Activated naive CD8-positive, alpha-beta T cell treated with anti-CD3 and anti-CD28 coated beads, Interleukin-2, amount 50 U/mL, for 24 hours (primary cell): ENCODE measurements at places on chromosomes 1 and 21.
A peak's percentile ranks its signal among the peaks of the same experiment; 100 is the strongest.

DNA sequence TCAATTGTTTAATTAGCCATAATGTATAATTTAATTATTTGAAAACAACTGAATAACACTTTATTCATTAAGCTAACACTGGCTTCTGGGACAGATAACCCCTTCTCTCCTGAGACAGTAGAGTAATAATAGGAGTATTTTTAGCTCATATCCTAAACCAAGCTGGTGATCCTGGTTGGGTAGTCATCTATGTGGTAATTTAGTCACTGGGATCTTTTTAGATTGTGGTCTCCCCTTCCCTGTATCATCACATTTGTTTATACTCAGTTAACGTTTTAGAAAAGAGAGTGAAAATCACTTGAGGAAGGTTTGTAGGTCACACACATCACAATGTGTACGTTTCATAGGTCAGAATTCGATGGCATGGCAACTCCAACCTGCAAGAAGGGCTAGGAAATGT, 1356.6 kb upstream of the ADGRL2 start:
- no peaks in the 10 kb centered on the region for H3K4me1 ChIP-seq
- no peaks in the 10 kb centered on the region for H3K36me3 ChIP-seq
- no peaks in the 10 kb centered on the region for H3K27me3 ChIP-seq
- no peak overlapping the region for H3K4me3 ChIP-seq
- H3K27ac ChIP-seq = no peak overlapping the region

- peak; percentile 60 for DNase-seq
- H3K4me3 ChIP-seq = no peak overlapping the region
- H3K36me3 ChIP-seq = no peaks in the 10 kb centered on the region
- peaks cover 7% of the 10 kb centered on the region for H3K27me3 ChIP-seq
- no peaks in the 10 kb centered on the region for H3K4me1 ChIP-seq
These were observed 20.6 kb upstream of the TTC34 start for GRCh38 chr1:2821966-2822620.

- no peaks in the 10 kb centered on the region for H3K4me1 ChIP-seq
- DNase-seq = no peak
- no peak overlapping the region for H3K4me3 ChIP-seq
- peaks cover 2% of the 10 kb centered on the region for H3K27me3 ChIP-seq
- H3K27ac ChIP-seq = no peak overlapping the region
These were observed 131.2 kb downstream of the PLXNA2 start for GRCh38 chr1:208113011-208113410.

- H3K27ac ChIP-seq = no peak overlapping the region
- H3K4me3 ChIP-seq = no peak overlapping the region
- peaks cover 16% of the 10 kb centered on the region for H3K27me3 ChIP-seq
These were observed 8.8 kb downstream of the PCP4L1 start for GRCh38 chr1:161267321-161267720.

DNA sequence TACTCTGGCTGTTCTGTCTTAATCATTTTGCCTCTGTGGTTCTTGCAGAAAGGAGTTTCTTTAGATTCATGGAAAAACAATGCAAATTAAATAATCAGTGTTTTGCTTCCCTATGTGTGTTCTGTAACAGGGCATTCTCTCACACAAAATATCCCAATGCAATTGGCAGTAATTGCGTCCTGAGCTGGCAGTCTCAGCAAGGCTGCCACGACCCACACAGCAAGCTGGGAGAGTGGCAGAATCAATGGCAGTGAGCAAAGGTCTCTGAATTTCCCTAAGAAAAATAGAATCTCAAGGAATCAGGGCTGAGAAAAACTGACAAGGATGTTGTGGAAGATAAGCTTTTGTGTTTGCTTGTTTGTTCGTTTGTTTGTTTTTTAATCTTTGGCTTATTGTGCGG, 198.1 kb upstream of the ST6GALNAC5 start:
- H3K27ac ChIP-seq = no peak overlapping the region
- no peak overlapping the region for H3K4me3 ChIP-seq
- no peak for DNase-seq

GRCh38 chr1:200319148-200319547, 90.7 kb downstream of the ZNF281 start:
- DNase-seq = no peak
- no peaks in the 10 kb centered on the region for H3K36me3 ChIP-seq
- H3K4me3 ChIP-seq = no peak overlapping the region
- no peaks in the 10 kb centered on the region for H3K4me1 ChIP-seq
- no peak overlapping the region for H3K27ac ChIP-seq
- H3K27me3 ChIP-seq = peaks cover 8% of the 10 kb centered on the region

DNA sequence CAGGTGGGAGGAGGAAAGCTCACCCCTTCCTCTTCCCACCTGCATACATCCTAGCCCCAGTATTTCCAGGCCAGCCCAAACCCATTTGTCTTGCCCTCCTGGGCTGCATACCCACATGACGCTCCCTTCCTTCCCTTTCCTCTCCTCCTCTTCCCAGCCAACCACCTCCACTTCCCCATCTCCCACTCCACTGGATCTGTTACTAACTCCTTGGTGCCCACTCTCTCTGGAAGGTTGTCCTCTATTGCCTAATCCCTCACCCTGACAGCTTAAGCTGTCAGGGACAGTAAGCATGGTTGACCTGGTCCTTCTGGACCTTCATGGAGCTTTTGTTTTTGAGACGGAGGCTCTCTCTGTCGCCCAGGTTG, 23.0 kb upstream of the SYNC start:
- H3K4me1 ChIP-seq = peaks cover 10% of the 10 kb centered on the region
- no peak for DNase-seq
- H3K36me3 ChIP-seq = no peaks in the 10 kb centered on the region

DNA sequence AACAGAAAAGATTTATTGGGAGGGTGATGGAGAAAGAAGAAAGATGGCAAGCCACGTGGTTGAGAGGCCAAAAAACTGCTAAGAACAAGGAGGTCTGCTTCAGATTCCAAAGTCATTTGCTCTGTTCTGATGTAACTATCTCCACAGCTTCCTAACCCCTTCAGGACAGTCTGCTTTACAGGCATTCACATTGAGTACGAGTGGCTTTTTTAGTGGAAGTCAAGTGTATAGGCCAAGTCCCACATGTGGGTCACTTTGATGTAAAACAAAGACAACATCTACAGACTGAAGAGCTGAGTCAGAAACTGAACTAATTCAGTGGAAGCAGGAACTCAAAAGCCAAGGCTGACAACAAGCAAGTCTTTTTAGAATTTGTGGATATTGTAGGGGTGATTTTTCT, 128.7 kb upstream of the F3 start:
- no peak overlapping the region for H3K27ac ChIP-seq
- no peak overlapping the region for H3K4me3 ChIP-seq
- H3K27me3 ChIP-seq = peaks cover 2% of the 10 kb centered on the region
- DNase-seq = no peak
- no peaks in the 10 kb centered on the region for H3K36me3 ChIP-seq

DNA sequence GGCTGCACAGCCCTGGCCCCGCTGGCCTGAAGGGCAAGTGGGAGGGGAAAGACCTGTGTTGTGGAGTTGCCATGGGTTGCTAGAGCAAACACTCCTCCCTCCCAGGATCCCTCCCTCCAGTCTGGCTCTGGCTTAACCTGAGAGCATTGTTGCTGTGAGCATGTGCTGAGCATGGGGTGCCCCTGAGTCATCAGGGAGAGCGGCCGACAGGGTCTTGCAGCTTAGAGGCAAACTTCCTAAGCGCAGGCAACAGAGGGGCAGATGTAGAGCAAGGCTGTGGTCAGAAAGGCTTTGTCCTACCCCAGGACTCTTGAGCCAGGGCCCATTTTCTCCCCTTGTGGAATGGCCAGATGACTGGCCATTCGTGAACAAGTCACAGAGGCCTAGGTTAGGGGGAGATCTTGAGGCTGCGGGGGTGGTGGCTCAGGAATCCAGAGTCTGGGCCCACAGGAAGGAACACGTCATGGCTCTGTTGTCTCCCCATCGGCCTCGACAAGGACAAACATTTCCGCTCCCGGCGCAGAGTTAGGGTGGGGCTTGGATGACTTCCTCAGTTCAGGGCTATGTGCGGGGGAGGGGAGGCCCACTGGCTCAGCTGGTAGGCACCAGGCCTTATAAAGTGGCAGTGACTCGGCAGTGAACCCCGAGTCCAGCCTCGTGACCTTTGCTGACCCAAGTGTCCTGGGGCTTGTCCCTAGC, 362 bp upstream of the DYNLT4 start:
- peak overlapping the region; percentile 82 for H3K4me3 ChIP-seq
- no peaks in the 10 kb centered on the region for H3K27me3 ChIP-seq
- peak; percentile 92 for DNase-seq

DNA sequence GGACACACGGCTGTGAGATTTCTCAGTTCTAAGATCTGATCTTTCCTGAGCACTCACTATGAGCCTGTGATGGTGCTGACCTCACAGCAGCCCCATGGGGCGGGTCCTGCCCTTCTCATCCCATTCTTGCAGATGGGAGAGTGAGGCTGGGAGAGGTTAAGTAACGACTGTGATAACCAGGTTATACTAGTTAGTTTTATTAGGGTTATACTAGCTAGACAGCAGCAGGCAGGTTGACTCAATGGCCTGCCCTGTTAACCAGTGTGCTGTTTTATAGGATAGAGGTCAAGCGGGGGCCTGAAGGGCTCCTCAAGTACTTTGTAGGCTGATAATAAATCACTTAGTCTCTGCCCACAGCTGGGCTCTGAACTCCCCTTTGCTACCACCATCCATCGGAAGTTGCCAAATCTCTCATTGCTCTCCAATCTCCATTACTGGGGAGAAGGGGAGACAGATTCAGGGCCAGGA, 4.8 kb downstream of the CNTN2 start:
- no peaks in the 10 kb centered on the region for H3K4me1 ChIP-seq
- no peak for DNase-seq
- peaks cover 23% of the 10 kb centered on the region for H3K27me3 ChIP-seq
- no peaks in the 10 kb centered on the region for H3K36me3 ChIP-seq
- H3K27ac ChIP-seq = no peak overlapping the region

GRCh38 chr1:200774735-200775444, 36.2 kb downstream of the CAMSAP2 start:
- peaks cover 3% of the 10 kb centered on the region for H3K4me1 ChIP-seq
- H3K36me3 ChIP-seq = peaks cover under 1% of the 10 kb centered on the region
- no peak for DNase-seq
- H3K27me3 ChIP-seq = no peaks in the 10 kb centered on the region

DNA sequence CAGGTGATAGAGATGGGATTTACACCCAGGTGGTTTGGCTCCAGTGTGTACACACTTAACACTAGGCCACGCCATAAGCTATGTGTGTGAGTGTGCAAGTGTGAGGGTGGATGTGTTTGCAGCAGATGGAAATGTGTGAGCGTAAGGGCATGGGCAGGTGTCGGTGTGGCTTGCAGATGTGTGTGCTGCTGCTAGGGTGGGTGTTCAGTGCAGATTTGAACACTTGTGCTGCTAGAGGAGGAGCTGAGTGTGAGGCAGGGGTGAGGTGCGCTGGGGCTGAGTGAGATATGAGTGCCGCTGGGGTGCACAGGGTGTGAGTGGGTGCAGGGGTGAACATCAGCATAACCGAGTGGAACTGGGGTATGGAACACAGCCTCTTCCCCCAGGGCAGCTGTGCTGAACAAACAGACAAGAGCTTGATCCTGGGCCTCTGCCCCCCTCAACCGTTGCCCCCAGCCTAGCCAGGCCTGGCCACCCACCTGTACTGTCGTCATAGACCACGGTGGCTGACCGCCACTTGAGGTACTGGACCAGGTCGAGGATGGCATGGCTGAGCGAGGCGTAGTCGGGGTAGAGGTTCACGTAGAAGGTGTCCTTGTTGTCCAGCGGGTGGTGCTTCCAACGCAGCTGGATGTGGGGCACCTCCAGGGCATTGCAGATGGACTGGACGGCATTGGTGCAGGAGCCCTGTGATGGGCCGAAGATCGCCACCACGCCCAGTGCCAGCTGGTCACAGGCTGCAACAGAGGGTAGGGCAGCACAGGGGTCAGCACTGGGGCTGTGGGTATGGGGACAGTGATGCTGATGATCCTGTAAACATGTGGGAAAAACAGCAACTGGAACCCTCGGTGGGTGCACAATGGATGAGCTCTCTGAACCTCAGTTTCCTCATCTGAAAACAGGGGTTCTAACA, 153.9 kb downstream of the GRIK3 start:
- no peaks in the 10 kb centered on the region for H3K36me3 ChIP-seq
- H3K27ac ChIP-seq = no peak overlapping the region
- H3K4me3 ChIP-seq = no peak overlapping the region
- H3K4me1 ChIP-seq = no peaks in the 10 kb centered on the region
- peaks cover 10% of the 10 kb centered on the region for H3K27me3 ChIP-seq

GRCh38 chr1:28855469-28855951, 43.5 kb downstream of the OPRD1 start:
- no peak overlapping the region for H3K27ac ChIP-seq
- peaks cover 12% of the 10 kb centered on the region for H3K27me3 ChIP-seq
- peaks cover 4% of the 10 kb centered on the region for H3K4me1 ChIP-seq
- no peaks in the 10 kb centered on the region for H3K36me3 ChIP-seq
- H3K4me3 ChIP-seq = no peak overlapping the region

DNA sequence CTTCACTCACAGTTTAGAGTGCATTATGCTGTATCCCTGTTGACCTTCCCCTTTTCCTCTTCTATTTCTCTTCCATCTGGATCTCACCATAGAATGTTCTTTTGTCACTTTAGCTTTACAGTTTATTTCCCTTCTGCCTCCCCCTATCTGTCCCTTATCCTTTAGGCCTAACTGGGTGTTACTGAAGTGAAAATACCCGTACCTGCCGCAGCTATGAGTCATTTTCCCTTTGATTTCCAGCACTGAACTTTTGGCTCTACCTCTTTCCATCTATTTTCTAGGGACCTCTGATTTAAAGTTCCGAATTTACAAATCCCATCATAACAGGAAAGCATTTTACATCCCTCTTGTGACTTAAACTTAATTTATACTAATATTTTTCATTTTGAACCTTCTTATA, 19.7 kb downstream of the ITSN1 start:
- no peaks in the 10 kb centered on the region for H3K4me1 ChIP-seq
- no peak overlapping the region for H3K27ac ChIP-seq
- DNase-seq = no peak
- H3K27me3 ChIP-seq = no peaks in the 10 kb centered on the region
- no peaks in the 10 kb centered on the region for H3K36me3 ChIP-seq
- H3K4me3 ChIP-seq = no peak overlapping the region

DNA sequence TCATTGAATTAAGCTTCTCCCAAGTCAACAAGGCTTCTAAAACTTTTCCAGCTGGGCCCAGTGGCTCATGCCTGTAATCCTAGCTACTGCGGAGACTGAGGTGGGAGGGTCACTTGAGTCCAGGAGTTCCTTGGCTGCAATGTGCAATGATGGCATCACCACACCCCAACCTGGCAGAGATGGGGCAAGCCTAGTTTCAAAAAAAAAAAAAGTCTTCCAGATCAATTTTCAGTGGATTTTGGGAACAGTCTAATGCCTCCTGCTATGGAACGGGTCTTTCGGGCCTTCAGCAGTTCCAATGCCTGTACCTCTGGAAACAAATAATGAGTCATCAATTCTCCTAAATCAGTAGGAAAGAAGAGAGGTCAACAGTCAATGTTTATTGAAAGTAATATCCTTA, 38.0 kb downstream of the FMO4 start:
- H3K36me3 ChIP-seq = no peaks in the 10 kb centered on the region
- H3K4me3 ChIP-seq = no peak overlapping the region
- DNase-seq = no peak
- no peak overlapping the region for H3K27ac ChIP-seq
- no peaks in the 10 kb centered on the region for H3K4me1 ChIP-seq

DNA sequence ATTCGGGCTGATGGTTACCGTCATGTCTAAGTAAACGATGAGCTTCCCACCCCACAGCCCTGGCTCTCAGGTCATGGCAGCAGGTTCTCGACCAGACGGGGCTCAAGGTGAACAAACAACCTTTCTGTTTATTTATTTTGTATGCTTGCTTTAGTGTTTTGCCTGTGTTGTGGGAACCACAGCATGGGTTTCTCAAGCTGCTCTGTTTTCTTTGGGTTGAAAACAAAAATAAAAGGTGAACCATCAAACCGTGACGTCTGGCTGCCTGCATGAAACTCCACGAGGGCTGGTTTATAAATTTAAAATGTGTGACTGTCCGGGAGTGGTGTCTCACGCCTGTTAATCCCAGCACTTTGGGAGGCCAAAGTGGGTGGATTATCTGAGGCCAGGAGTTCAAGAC, 28.0 kb downstream of the TMEM51 start:
- peaks cover 25% of the 10 kb centered on the region for H3K27me3 ChIP-seq
- no peak overlapping the region for H3K4me3 ChIP-seq
- no peak overlapping the region for H3K27ac ChIP-seq
- no peaks in the 10 kb centered on the region for H3K4me1 ChIP-seq
- no peaks in the 10 kb centered on the region for H3K36me3 ChIP-seq
